Hypothalamus (tissue), 51 donors: ENCODE measurements at places on chromosomes 7 and 10.

DNA sequence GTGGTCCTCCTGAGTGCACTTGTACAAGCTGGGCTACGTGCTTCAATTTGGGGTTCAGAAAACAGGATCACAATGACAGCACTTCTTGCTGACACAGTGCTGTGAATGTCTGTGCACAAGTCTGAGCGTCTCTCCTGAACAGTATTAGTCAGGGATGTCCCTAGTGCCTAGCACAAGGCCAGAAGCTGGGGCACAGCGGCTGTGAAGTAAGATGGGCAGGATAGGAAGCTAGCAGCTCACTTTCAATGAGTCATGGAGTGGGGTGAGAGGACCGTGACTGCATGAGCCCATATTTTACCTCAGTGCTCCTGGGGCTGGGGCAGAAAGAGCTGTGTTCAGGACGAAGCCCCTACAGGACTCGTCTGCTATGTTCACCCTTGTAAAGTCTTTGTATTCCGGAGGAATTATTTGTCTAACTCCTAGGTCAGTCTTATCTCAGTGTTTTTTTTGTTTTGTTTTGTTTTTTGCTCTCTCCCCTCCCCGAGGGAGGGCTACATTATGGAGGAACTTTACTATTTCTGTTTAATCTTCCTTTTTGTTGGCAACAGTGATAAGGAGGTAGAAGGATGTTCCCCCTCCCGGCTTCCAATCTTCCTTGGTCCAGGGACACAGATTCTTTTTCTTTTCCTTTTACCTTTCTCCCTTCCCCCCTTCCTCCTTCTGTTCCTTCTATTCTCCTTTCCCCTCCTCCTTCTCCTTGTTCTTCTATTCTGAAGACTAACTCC lies 2.8 kb upstream of the LRMDA start:
- DNase-seq: no peak

DNA sequence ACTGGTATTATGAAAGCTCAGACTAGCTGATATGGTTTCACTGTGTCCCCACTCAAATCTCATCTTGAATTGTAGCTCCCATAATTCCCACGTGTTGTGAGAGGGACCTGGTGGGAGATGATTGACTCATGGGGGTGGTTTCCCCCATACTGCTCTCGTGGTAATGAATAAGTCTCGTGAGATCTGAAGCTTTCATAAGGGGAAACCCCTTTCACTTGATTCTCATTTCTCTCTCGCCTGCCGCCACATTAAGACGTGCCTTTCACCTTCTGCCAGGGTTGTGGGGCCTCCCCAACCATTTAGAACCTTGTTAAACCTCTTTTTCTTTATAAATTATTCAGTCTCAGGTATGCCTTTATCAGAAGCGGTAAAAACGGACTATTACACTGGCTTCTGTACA lies 40.3 kb downstream of the COL13A1 start:
- no peak for DNase-seq

DNA sequence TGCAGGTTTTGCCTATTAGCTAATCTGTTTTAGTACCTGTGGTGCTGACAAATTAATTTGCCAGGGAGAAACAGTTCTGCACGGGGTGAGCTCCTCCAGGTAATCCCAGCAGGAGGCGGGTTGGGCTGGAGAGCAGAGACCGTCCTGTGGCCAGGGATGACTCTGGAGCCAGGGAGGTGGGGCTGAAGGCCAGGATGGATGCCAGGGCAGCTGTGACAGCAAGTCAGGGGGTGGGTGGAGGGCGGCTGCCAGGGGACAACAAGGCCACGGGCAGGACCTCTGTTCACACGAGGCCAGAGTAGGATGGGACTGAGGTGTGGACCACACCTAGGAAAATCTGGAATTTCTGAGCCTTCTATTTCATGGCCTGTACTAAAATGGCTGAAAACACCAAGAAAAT lies 48.9 kb downstream of the C10orf143 start:
- no peak for DNase-seq

DNA sequence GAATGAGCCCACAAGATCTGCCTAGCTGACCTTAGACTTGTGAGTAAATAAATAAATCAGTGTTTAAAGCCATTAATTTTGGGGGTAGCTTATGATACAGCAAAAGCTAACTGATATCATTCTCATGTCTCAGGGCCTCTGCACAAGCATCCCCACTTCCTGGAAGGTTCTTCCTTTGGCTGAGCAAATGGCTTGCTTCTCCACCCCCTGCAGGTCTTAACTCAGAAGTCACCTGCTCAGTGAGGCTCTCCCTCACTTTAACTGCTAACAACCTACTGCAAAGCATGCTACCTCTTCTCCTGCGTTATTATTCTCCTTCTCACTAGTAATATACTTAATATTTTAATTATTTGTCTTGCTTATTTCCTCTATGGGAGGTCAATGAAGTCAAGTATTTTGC lies 167.3 kb downstream of the TPK1 start:
- no peak for DNase-seq

DNA sequence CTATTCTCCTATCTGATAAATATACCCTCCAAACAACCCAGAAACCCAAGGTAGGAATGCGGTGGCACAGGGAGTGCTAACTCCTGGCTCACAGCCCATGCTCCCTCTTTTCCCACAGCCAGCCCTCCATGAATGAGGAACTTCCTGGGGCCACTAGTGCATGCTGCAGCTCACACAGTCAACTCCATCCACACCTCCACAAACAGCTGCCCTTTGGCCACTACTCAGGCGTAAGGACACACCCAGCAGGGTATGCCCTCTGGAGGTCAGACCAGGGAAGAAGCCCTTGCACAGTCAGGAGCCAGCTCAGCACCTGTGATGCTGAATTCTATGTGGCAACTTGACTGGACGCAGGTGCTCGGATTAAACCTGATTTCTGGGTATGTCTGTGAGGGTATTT lies 85.2 kb upstream of the PIK3CG start:
- no peak for DNase-seq
